ENCODE measurements at places on chromosomes 4 and X. TPM values are rescaled to one million over a fixed set of nuclear protein-coding genes. Genes with fewer than 3 reads are reported as not detected.

REPS2 gene
- total RNA-seq: not detected

BCLAF3 gene
- total RNA-seq: 7.7 TPM

IDS gene
- 93.3 TPM for total RNA-seq

DIAPH2 gene
- total RNA-seq: 10.8 TPM

PGRMC1 gene
- 30.0 TPM for total RNA-seq

DNAAF6 gene
- not detected for total RNA-seq

FGF5 gene
- not detected for total RNA-seq

KCND1 gene
- total RNA-seq: 6.3 TPM

AFP gene
- not detected for total RNA-seq

PRRG1 gene
- not detected for total RNA-seq

RHOH gene
- 150 TPM for total RNA-seq

EXOC1L gene
- total RNA-seq: not detected

ADH4 gene
- not detected for total RNA-seq

EXOSC9 gene
- 52.5 TPM for total RNA-seq

ENPP6 gene
- 5.5 TPM for total RNA-seq
